Head of caudate nucleus (tissue), 42 donors: ENCODE measurements at places on chromosomes 3 and 15.

- no peak for DNase-seq
These were observed 23.1 kb downstream of the ABHD6 start for GRCh38 chr3:58260733-58261132.

GRCh38 chr3:138289701-138290100, 40.0 kb downstream of the NME9 start:
- no peak for DNase-seq

DNA sequence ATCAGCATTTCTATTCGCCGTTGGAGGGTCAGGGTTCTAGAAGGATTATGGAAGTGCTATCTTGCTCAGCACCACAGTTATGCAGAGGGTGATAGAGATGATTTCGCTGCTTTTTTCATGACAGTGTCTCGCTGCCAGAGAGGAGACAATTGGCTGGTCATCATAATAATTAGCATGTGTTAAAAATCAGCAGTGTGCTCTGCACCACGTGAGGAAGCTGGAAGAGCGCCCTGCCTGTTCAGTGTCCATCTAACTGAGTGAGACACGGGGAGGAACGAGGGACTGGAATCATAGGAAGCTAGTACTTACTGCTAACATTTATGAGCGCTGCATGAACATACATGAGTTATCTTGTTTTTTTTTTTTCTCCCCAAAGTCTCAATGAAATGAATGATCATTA, 116.2 kb upstream of the PLAAT1 start:
- peak; percentile 68 for DNase-seq

DNA sequence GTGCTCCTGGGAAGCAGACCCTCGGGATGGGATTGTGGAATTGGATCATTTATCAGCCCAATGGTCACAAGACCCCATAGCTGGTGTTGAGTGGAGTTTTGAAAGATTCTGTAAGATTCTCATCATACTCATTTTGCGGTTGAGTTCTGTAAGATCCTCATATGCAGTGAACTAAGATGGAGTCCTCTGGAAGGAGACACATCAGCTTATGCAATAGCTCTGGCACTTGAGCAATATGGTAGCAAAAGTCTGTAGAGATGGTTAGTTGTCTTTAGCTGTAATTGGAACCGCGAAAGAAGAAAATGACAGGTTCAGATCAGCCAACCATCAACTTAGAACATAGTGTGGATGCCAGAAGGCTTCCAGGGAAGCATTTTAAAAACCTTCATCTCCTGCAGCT, 184.5 kb upstream of the TSC22D2 start:
- DNase-seq = no peak

DNA sequence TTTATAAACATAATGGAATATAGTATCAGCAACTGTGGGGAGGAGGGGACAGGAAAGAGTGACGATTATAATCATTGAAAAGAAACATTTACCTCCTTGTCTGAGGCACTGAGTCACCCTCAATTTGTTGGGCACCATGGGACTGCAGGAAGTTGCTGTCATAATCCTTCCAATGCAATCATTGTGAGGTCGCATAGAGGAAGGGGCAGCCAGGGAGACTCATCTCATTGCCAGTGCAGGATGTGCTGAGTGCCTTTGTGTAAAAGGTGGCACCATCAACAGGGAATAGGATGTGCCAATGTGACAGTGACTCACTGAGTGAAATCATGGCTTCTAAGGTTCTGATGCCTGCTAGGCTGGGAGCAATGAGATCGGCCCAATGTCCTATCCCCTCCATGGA, 300.4 kb upstream of the ADAMTS9 start:
- DNase-seq = no peak

DNA sequence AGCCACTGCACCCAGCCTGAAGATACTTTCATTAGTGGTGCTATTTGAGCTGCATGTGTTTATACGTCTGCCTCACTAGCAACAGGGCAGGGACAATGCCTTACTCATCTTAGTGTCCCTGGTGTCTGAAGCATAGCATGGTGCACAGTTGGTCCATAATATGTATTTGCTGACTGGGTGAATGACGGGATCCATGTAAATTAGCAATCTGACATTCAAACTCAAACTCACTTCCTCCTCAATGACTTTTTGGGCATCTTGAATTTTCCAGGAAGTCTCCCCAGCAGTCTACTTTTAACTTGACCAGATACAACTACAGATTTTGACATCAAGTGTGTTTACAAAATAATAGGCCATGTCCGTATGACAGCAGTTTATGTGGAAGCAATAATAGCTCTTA, 3.0 kb upstream of the LDHAL6B start:
- DNase-seq = no peak

DNA sequence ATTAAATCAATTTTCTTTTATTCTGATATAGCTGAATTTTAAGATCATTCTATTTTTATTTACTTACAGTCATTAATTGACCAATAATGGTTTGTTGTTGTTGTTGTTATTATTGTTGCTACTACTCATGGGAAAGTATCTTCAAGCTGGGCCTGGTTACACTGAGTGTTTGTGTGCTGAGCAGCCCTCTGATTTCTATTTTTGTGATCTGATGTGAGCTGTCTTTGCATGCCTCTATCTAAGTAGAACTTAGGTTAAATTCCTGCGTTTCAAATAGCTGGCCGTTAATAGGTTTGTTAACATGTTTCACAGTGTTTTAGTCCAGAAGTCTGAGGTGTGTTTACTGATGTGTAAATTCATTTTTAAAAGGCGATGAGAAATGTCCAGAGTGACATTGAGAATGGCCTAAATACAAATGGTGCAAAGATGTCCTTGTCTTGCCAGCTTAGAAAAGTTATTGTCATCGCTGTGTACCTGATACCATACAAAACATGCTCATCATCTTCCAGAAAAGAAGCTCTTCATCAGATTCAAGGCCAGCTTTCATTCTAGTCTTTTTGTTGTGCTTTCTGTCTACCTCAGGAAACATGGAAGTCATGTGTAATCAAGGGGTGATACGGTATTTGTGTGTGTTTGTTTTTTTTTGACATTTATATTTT, 15.8 kb downstream of the ARIH2 start:
- DNase-seq = no peak

DNA sequence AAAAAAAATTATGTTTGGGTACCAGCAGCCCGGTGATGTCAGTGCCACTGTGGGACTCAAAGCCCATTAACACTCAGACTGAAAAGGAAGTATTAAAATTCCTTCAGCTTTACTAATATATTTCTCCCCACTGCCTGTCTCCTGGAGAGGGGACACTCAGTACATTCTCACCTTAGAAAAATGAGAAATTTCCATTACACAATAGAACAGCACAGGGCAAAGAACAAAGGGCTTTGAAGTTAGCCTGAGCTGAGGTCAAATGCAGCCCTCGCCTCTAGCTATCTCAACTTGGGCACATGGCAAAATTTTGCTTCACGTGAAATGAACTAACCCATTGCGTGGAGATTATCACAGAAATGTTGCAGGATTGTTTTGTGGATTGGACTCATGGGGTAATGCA, 80.8 kb downstream of the RARB start:
- DNase-seq = no peak

DNA sequence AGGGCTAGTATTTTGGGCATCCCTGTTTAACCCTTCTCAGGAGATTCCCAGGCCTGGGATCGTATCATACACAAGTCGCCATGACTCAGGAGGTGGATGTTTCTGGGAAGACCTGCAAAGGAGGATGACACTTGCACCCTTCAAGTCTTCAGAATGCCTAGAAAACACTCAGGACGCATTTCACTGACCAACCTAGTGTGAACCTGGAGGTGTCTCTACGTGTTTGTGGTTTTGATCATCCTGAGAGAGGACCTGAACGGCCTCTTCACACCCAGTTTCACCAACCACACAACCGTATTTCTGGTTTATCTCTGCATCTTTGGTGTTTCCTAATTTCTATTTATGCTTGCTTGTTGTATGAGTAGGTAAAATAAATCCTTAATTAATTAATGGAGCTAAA, 2.8 kb upstream of the CLDND1 start:
- DNase-seq = no peak

GRCh38 chr15:55353025-55353424, 34.0 kb downstream of the PIGB start:
- DNase-seq = no peak

- DNase-seq = no peak
These were observed 1.1 kb upstream of the CSK start for GRCh38 chr15:74780523-74781430.

DNA sequence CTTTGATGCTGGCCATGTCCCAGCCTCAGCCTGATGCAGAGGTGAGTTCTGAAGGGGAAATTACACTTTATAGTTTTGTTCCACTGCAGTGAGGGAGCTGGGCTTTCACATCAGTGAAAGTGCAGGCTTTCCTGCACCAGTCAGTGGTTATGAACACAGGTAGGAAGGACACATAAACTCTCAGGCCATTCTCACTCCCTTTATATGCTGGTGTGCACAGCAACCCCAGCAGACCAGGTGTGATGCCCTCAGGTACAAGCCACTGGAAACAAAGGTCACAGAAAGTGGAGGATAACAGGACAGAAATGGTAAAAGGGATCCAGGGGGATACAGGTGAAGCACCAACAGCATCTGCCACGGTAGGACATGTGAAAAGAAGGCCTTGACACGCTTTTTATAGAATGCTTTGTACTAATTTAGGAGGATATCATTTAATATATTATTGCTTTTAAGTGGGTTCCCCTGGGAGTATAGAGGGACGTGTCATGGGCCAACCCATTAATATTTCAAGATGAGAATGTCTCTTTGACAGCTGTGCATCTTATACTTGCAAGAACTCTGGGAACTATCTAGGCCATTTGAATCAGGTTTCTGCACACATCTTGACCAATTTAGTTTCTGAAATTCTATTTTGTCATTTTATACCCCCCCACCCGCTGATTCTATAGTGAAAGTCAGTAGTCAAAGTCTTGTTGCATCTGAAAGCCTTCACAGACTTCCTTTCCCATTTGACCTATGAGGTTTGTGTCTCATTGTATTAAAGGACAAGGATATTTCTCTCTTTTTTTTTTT, 25.0 kb upstream of the BLM start:
- DNase-seq = no peak

- no peak for DNase-seq
These were observed 188.9 kb upstream of the MEIS2 start for GRCh38 chr15:37289109-37289765.

DNA sequence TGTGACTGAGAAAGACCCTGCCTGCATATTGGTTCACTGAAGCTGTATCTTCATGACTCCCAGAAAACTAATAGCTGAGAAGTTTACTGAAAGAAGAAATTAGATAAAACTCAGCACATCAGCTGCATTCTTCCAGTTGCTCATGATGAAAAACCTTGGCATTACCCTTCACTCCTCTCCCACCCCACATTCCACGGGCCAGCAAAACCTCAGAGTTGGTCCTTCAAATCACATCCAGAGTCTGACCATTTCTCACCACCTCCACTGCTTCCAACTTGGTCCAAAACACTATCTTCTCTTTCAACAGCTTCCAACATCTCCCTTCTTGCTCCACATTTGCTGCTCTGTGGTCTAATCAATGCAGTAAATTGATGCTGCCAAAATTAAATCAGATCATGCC, 97.1 kb downstream of the CD47 start:
- DNase-seq = no peak

DNA sequence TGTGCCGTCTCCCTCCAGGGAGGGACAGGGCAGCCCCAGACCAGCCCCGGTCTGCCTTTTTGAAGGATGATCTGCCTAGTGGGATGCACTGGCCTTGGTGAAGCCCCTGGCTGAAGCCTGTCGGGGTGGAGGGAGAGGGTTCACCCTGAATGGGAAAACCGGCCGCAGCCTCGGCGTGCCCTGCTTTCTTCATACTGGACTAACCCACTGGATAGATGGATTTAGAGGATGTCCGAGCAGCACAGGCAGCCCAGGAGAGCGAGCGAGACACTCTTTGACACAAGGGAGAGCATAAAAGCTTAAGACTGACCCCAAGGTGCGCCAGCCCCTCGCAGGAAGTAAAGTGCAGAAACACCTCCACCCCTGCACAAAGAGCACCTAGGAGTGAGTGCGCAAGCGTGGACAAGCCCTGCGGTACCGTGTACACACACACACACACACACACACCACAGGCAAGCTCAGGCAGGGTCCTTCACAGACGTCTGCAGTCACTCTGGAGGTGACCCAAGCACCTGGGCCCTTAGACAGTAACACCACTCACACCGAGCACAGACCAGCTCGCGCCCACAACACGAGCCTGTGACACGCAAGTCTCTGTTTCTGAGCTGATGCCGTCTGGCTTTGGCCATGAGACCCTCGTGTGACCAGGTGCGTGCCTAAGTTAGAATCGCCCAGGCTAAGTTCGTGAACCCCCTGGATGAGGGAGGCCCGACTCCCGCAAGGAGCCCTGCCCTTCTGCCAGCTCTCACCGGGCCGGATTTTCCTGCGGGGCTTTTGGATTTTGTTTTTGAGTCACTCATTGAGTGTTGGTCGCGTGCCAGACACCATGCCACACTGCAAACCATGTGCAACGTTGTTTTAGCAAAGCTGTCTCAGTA, 11.3 kb downstream of the SEMA4B start:
- no peak for DNase-seq

GRCh38 chr15:100295939-100296565, 45.7 kb downstream of the ADAMTS17 start:
- DNase-seq = no peak

DNA sequence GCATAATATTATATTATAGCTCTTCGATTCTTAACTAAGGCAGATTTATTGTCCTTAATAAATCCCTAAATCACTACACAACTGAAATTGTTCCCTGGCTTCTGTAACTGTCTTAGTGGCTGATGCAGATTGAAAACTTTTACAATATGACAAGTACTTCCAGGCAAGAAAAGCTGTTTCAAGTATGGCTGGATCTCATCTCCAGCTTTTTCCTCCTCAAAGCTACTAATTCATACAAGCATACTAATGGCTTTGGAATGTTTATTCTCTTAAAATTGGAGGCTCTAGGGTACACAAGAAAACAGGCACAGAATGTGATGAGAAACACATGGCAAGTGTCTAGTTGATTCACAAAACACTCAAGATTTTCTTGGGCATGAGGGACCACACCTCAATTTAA, 351.5 kb upstream of the ICE2 start:
- no peak for DNase-seq

GRCh38 chr3:191216510-191216909, 17.5 kb downstream of the OSTN start:
- DNase-seq = no peak

- no peak for DNase-seq
These were observed 56.6 kb upstream of the ADPGK start for GRCh38 chr15:72840114-72840513.

- no peak for DNase-seq
These were observed 127.2 kb upstream of the DLG1 start for GRCh38 chr3:197425485-197426120.

- no peak for DNase-seq
These were observed 186.2 kb downstream of the GOLGA6L6 start for GRCh38 chr15:20355256-20355868.

DNA sequence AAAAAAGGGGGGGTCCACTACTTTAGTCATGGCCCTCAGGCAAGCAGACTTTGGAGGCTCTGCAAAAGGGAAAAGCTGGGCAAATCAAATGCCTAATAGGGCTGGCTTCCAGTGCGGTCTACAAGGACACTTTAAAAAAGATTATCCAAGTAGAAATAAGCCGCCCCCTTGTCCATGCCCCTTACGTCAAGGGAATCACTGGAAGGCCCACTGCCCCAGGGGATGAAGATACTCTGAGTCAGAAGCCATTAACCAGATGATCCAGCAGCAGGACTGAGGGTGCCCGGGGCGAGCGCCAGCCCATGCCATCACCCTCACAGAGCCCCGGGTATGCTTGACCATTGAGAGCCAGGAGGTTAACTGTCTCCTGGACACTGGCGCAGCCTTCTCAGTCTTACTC, 15.3 kb downstream of the ZMAT3 start:
- no peak for DNase-seq
